Temporal lobe (tissue), 4 donors: ENCODE measurements at places on chromosomes 5 and 9. TPM values are rescaled to one million over a fixed set of nuclear protein-coding genes. Genes with fewer than 3 reads are reported as not detected.

CDH9 gene
- 10.3 TPM for total RNA-seq

SLC6A18 gene
- not detected for total RNA-seq

BARX1 gene
- not detected for total RNA-seq

GRK6 gene
- total RNA-seq: 16.0 TPM

PPP1R26 gene
- 27.3 TPM for total RNA-seq

INSL6 gene
- not detected for total RNA-seq
